ENCODE measurements at places on chromosomes 1 and 21.
A peak's percentile ranks its signal among the peaks of the same experiment; 100 is the strongest.

DNA sequence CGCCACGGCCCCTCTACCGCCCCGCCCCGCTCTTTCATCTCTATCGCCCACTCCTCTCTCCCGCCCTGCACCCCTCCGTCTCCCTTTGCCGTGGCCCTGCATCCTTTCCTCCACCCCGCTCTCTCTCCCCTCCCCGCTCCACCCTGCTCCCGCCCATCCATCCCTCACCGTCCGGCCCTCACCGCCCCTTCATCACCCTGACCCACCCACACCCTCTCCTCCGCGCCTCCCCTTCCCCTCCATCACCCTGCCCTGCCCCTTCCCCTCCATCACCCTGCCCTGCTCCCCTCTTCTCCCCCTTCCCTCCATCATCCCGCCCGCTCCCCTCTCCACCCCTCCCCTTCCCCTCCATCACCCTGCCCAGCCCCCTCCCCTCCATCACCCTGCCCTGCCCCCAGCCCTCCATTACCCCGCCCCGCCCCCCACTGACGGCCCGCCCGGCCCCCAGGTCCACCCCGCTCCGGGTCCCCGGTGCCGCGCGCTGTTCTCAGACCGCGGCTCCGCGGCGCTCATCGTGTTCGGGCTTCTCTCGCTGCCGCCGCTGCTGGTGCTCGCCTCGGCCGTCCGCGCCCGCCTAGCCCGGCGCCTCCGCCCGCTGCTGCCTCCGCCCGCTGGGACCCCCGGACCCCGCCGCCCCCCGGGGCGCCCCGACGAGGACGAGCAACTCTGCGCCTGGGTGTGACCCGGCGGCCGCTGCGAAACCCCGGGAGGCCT lies 6.2 kb upstream of the ANKRD65 start:
- DNase-seq, result no peak

GRCh38 chr1:59331686-59332620 lies 35.1 kb downstream of the FGGY start:
- DNase-seq, result peak; percentile 26

DNA sequence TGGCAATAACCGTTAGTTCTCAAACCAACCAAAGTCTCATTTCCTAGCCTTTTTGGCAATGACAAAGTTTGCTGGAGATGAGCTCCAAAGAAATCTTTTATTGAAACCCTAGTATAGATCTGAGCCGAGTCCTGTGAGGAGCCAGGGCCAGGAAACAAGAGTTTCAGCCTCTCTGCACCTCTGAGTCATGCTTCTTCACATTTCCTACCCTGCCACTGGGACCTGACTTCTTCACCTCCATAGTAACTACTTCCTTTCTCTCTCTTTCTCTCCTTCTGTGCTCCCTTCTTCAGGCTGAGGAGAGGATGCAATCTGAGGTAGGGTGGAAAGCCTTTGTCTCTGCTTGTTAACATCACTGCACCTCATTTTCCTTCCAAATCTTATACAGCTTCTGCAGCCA lies 38.7 kb upstream of the IPO9 start:
- DNase-seq, result peak; percentile 78

DNA sequence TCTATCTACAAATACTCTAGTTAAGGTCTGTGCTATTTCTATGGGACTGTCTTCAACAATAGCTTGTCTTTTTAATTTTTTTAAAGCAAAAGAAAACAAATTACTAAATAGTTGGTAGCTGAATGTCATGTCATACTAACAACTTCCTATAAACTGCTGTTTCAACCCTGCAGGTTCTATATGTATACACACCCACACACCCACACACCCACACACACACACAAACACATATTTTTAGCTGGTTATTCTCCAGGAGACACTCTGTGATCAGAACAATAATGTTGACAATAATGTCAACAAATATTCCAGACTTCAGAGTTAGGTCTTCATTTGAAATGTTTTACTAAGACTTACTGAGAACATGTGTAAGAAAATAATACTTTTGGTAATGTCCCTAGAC lies 66.7 kb downstream of the AK5 start:
- no peak for DNase-seq

GRCh38 chr1:62391369-62391971 lies 45.4 kb upstream of the USP1 start:
- DNase-seq, result no peak

DNA sequence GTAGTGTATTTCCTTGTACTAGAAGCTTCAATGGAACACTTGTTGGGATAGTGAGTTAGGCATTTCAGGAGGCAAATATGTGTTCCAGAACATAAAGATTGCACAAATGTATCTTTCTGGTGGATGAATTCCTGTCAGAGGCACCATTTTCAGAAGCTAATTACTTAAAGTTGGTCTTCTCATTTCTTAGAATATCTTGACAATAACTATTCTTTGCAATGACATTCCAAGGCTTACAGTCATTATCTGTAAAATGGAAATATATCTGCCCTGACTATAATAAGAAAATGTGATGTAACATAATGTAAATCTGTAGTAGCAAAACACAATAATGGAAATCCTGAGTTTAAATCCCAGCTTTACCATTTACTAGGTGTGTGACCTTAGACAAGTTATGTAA lies 2.7 kb downstream of the VCAM1 start:
- peak; percentile 35 for DNase-seq

GRCh38 chr1:230219174-230220067 lies 152.4 kb downstream of the GALNT2 start:
- no peak for DNase-seq

GRCh38 chr1:162252214-162252613 lies 124.4 kb downstream of the SPATA46 start:
- no peak for DNase-seq

DNA sequence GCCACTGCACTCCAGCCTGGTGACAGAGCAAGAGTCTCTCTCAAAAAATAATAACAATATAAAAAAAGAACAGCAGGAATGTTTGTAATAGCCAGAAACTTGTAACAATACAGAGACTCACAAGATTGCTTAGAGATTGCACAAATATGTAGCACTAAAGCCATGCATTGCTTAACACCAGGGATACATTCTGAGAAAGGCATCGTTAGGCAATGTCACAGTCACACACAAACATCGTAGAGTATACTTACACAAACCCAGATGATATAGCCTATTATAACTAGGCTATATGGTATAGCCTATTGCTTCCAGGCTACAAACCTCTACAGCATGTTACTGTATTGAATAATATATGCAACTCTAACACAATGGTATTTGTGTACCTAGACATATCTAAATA lies 45.3 kb downstream of the GPATCH2 start:
- no peak for DNase-seq

DNA sequence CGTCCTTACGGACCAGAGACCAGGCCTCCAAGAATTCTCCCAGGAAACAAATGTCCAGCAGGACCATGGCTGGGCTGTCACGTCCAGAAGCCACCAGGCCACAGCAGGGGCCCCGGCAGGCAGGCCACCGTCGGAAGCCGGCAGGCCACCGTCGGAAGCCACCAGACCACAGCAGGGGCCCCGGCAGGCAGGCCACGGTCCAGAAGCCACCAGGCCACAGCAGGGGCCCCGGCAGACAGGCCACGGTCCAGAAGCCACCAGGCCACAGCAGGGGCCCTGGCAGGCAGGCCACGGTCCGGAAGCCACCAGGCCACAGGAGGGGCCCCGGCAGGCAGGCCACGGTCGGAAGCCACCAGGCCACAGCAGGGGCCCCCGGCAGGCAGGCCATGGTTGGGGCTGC lies 67.0 kb upstream of the PDE9A start:
- DNase-seq, result no peak

DNA sequence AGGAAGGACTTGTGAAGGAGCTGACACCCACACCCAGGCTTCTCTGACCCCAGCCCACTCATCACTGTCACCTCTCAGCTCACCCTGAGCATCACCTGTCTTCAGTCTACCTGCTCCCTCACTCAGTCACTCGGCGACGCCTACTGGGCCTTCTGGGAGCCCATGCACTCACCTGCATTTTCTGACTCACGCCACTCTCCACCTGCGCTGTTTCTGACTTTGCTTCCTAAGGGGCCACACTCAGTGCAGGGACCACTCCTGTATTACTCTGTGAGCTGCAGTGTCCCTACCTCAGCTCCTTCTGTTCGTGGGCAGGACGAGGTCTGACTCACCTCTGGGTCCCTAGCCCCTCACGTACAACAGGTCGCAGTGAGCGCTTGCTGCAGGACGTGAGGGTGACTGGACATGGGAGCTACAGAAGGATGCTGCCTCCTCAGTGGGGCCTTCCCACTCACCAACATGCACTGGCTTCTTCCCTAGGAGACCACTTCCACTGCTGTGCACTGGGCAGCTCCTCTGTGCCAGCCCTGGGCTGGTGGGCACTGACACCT lies 102.3 kb downstream of the GLIS1 start:
- no peak for DNase-seq

DNA sequence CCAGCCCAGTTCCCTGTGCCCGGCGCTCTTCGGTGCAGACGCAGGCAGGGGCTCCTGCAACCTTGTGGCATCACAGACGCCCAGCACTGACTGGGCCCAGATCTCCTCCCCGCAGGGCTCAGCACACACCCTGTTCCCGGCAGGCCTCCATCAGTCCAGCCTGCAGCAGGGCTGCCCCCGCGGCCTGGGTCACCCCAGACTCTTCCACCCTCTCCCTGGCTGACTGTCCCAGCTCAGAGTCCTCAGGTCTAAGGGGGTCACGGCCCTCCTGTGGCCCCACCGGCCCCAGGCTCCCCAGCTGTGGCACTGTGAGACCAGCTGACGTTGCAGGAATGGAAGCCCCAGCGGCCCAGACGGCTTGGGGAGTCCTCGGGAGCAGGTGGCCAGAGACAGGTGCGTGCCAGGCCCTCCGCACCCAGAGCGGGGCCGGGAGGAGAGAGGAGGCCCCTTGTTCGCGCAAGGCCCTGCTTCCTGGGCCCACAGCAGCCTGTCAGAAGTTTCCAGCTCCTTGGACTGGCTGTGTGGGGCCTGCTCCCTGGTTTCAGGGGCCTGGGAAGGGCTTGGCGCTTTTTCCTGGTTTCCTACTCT lies 4.2 kb downstream of the B3GALT6 start:
- DNase-seq, result no peak

- peak; percentile 77 for DNase-seq
These were observed 23.9 kb upstream of the KCTD3 start for GRCh38 chr1:215543191-215543606.

DNA sequence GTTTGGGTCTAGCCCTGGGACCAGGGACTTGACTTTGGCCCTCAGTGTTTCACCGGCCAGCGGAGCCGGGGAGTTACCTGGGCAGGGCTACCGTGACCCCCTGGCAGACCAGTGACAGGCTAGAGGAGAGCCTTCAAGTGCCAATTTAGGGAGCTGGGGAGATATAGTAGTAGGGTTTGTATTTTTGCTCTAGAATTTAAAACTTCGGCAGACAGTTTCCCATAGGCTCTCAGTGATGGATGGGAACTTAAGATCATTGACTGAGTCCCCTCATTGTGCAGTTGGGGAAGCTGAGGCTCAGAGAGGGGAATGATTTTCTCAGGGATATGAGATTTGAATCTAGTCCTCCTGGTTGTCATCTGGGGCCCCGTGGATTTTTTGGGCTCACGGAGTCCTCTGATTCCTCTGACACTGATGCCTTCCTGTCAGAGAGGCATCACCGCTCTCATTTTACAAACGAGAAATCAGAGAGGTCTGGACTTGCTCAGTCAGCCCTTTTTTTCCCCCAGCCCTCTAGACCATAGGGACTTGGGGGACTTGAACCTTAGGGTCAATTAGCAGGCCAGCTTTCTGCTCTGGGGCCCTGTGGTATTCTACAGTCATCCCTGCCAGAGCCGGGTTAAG lies 58.3 kb upstream of the ACOT11 start:
- DNase-seq, result no peak

DNA sequence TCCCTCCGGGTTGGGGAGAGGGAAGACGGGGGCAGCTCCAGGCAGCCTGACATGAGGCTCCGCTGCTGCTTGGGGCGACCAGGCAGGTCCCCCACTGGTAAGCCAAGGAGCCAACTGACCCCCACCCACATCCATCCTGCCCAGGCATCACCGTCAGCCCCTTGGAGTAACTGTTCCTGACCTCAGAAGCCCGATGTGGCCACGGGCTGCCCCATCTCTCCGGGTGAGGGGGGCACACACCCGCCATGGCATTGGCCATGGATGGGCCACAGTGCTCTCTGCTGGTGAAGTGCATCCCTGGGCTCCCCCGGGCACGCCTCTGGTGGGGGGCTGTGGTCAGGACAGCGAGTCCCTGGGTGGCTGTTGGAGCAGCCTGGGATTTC lies 100.0 kb downstream of the CRYAA start:
- DNase-seq, result no peak

GRCh38 chr1:167800251-167800650 lies 78.5 kb downstream of the MPZL1 start:
- no peak for DNase-seq

GRCh38 chr1:41657679-41658295 lies 173.3 kb upstream of the EDN2 start:
- DNase-seq, result no peak

GRCh38 chr1:202029171-202029665 lies 18.8 kb downstream of the ELF3 start:
- peak; percentile 73 for DNase-seq

- DNase-seq, result no peak
These were observed 143.2 kb upstream of the BACE2 start for GRCh38 chr21:41024746-41025254.

DNA sequence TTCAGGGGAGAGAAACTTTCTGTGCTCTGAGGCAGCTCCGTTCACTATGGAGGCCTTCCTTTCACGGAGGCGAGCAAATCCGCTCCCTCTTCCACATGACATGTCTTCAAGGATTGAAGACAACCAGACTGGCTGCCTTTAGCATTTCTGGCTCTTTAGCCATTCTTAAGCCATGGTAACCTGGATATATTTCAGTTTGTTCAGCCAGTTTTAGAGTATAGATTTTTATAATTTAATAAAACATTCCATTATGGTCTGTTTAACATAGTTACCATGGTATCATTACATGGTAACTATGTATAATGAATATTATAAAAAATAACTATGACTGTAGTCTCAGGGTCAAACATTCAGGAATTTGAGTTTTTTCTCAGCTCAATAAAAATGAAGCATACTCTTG lies 54.2 kb upstream of the NFIA start:
- no peak for DNase-seq

- DNase-seq, result no peak
These were observed 324.2 kb downstream of the SEC16B start for GRCh38 chr1:177645491-177646190.

DNA sequence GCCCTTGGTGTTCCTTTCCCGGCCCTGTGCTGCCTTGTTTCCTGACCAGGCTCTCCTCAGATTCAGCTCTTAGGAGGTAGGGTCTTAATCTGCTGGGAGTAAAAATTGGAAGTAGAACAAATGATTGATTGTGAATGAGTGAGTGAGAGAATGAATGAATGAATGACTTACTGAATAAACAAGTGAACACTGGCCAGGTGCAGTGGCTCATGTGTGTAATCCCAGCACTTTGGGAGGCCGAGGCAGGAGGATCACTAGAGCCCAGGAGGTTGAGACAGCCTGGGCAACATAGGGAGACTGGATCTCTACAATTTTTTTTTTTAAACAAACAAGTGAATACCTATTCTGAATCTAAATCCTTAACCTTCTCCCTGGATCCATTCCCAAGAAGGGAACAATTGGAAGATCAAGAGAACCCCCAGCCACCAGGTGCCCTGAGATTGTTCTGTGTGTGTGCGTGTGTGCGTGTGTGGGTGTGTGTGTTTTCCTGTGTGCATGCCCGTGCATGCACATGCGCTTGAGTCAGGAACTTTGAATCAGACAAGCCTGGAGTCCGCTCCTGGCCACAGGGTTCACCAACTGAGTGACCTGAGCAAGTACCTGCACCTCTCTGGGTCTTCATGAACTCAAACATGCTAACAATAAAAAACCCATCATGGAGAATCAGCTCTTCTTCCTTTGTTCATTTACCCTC lies 24.3 kb upstream of the CITED4 start:
- no peak for DNase-seq
